ENCODE measurements at places on chromosomes 4 and X. TPM values are rescaled to one million over a fixed set of nuclear protein-coding genes. Genes with fewer than 3 reads are reported as not detected.

The IDS gene
- total RNA-seq = 89.7 TPM

The AP1AR gene
- 10.3 TPM for total RNA-seq

The DKK2 gene
- total RNA-seq = 1.0 TPM

The TMEM255A gene
- total RNA-seq = 1.0 TPM

The BANK1 gene
- 1.3 TPM for total RNA-seq

The CLCN4 gene
- total RNA-seq = 31.7 TPM

The DDIT4L gene
- total RNA-seq = 1.1 TPM

The RENBP gene
- 17.7 TPM for total RNA-seq

The LRRC66 gene
- 0.74 TPM for total RNA-seq

Measured in right cardiac atrium (tissue), 5 donors.